ENCODE measurements at places on chromosomes 11 and 22.

DNA sequence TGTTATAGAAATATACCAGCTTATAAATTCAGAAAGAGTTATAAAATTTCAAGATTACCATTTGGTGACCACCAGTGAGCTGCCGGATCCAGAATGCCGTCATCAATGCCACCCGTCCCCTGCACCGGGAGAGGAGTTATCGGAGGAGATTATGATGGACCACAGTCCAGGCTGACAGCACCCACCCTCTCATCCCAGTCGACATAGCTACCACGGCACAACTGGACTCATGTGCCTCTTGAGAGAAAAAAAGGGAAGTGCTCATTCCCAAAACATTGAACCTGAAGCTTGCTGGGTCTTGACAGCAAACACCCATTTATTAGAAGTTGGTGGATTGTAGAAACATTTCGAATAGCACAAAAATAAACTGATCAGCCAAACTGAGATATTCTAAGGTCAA lies 1331.5 kb downstream of the TBC1D22A start:
- no peak for DNase-seq

DNA sequence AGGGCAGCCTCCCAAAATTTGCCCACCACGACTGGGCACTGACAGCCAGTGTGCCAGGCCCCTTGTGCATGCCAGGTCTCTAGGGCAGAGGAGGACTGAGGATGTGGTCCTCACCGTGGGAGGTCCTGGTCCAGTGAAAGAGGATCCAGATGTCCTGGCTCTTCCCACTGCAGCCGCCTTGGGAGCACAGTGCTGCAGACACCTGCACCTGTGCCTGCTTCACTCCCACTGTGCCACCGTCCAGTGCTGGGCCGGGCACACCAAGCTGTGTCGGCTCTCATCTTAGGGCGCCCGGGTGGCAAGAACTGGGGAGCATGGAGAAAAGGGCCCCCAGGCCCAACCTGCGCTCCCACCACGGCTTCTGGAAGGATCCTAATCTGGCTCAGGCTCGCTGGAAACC lies 1147.1 kb downstream of the BRD1 start:
- DNase-seq: no peak

GRCh38 chr11:130424613-130425140 lies 3.7 kb downstream of the ADAMTS8 start:
- no peak for DNase-seq

GRCh38 chr11:59550368-59550841 lies 39.1 kb downstream of the OR4D9 start:
- DNase-seq: peak; percentile 91

- no peak for DNase-seq
Observed at GRCh38 chr22:26534171-26534855, 22.0 kb upstream of the TFIP11 start.

DNA sequence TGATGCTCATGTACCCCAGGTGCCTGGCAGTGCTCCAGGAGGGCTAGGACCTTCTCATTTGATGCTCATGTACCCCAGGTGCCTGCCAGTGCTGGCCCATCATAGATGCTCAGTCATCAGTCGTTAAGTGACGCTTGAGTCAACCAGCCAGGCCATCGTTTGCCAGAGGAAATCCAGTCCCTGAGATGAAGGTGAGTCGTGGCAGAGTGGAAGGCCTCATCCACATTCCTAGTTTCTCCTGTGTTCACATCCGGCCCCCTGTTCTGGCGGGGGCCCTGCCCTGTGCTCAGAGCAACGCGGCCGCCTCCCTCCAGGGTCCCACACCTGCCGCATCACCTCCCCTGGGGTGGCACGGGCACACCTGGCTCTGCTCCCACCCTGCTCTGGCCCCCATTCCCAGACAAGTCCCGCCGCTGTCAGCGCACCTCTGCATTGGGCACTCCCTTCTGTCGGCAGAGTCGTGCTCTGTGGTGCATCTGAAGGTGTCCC lies 279.9 kb downstream of the BRD1 start:
- no peak for DNase-seq
